Cerebellum (tissue), 4 donors: ENCODE measurements at places on chromosomes 11 and 22. TPM values are rescaled to one million over a fixed set of nuclear protein-coding genes. Genes with fewer than 3 reads are reported as not detected.

Gene SLC22A25
- total RNA-seq, result not detected

Gene FAM83F
- 0.36 TPM for total RNA-seq

Gene OR8A1
- total RNA-seq, result not detected

Gene IGSF9B
- 47.9 TPM for total RNA-seq
